ENCODE measurements at places on chromosomes 16 and 17. TPM values are rescaled to one million over a fixed set of nuclear protein-coding genes. Genes with fewer than 3 reads are reported as not detected.

GRCh38 chr17:41352597-41353366, 2.2 kb upstream of the KRT33A start:
- no peaks in the 10 kb centered on the region for H3K36me3 ChIP-seq
- H3K27me3 ChIP-seq: peaks cover 24% of the 10 kb centered on the region
- H3K27ac ChIP-seq: no peak overlapping the region
- DNase-seq: peak; percentile 4

DNA sequence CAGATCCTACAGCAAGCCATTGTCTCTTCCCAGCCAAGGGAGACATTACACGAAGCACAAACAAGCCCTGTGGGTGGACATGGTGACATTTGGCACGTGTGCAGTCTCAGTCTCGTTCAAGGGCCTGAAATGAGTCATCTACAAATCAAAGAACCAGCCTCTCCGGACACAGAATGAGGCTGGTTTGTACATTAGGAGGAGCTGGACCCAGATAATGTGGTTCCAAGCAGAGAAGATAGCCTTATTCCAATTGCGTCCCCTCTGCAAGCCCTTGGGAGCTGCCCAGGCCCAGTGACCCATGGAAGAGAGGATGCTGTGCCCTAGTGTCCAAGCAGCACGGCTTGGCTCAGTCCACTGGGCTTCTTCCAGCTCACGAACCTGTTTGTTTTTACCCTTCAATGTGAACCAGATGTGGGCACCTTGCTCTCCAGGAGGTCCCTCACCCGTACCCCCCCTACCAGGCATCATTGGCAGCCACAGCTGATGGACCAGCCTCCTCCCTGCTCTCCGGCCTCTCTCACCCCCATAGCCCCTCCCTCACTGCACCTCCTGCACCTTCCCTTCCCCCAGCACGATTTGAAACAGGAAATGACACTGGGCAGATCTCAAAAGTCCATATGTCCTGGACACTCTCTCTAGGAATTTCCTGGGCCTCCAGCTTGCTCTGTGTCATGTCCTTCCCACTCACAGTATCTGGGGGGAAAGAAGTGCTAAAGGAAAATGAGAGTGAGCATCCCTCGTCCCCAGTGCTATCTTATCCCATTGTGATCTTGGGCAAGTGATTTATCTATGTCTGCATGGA, 26.2 kb downstream of the KPNA2 start:
- H3K27ac ChIP-seq: no peak overlapping the region
- H3K27me3 ChIP-seq: no peaks in the 10 kb centered on the region
- H3K4me1 ChIP-seq: peaks cover 6% of the 10 kb centered on the region
- peak; percentile 29 for DNase-seq

- no peak overlapping the region for H3K4me3 ChIP-seq
- H3K27me3 ChIP-seq: no peaks in the 10 kb centered on the region
- H3K4me1 ChIP-seq: no peaks in the 10 kb centered on the region
- H3K27ac ChIP-seq: no peak overlapping the region
These were observed 30.9 kb downstream of the SALL1 start for GRCh38 chr16:51119973-51120729.

DNA sequence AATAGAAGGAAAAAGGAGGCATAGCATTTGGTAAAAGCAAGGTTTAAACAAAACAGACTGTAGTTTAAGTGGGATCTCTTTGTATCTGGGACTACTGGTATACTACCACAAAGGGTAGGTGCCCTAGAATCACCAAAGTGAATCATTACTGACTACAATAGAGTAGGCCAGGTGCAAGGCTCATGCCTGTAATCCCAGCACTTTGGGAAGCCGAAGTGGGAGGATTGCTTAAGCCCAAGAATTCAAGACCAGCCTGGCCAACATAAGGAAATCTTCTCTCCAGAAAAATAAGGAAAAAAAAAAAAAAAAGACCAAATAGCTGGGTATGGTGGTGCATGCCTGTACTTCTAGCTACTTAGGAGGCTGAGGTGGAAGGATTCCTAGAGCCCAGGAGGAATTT, 60.8 kb upstream of the CORO6 start:
- H3K27me3 ChIP-seq: no peaks in the 10 kb centered on the region
- no peak for DNase-seq
- no peaks in the 10 kb centered on the region for H3K4me1 ChIP-seq
- no peak overlapping the region for H3K27ac ChIP-seq
- H3K4me3 ChIP-seq: no peak overlapping the region

GRCh38 chr17:56465886-56466285, 127.6 kb upstream of the NOG start:
- H3K36me3 ChIP-seq: no peaks in the 10 kb centered on the region
- DNase-seq: no peak
- H3K4me3 ChIP-seq: no peak overlapping the region
- no peaks in the 10 kb centered on the region for H3K27me3 ChIP-seq

GRCh38 chr16:48503779-48504178, 106.2 kb downstream of the N4BP1 start:
- H3K4me3 ChIP-seq: no peak overlapping the region
- no peaks in the 10 kb centered on the region for H3K27me3 ChIP-seq
- H3K36me3 ChIP-seq: no peaks in the 10 kb centered on the region
- peaks cover 10% of the 10 kb centered on the region for H3K4me1 ChIP-seq
- no peak overlapping the region for H3K27ac ChIP-seq
- DNase-seq: no peak

DNA sequence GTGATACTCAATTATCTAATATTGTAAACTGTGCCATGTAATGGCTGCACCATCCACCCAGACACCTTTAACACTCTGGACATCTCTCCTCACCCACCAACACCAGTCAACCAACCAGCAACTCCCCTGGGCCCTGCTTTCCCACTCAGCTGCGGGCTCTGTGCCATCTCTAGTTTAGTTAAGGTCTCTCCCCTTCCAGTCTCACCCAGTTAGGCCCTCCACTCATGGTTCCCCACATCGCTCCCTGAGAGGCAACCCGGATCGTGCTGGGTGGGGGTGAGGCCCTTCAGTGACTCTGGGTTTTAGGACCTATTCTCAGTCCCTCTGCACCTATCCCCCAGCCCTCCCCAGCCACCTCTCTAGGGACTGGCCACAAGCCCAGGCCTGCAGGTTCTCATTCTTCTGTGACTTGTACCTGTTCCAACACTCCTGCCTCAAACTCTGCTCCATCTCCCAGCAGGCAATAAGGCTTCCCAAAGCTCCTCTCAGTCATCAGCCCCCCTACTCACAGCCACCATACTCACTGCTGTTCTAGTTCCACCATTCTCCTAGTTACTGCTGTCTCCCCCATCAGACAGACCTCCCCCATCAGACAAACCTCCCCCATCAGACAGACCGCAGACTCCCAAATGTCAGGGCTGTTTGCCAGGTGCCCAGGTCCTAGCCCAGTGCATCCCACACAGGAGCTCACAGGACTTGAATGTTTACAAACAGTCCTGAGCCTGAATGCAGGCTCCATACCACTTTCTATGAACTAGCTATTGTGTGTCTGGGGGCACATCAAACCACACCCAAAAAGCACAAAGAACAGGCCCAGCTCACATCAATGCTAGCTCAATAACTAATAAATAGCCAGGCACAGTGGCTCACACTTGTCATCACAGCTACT, 2.6 kb downstream of the TK2 start:
- H3K4me3 ChIP-seq: no peak overlapping the region
- H3K27me3 ChIP-seq: no peaks in the 10 kb centered on the region
- DNase-seq: no peak
- peaks cover 24% of the 10 kb centered on the region for H3K4me1 ChIP-seq

DNA sequence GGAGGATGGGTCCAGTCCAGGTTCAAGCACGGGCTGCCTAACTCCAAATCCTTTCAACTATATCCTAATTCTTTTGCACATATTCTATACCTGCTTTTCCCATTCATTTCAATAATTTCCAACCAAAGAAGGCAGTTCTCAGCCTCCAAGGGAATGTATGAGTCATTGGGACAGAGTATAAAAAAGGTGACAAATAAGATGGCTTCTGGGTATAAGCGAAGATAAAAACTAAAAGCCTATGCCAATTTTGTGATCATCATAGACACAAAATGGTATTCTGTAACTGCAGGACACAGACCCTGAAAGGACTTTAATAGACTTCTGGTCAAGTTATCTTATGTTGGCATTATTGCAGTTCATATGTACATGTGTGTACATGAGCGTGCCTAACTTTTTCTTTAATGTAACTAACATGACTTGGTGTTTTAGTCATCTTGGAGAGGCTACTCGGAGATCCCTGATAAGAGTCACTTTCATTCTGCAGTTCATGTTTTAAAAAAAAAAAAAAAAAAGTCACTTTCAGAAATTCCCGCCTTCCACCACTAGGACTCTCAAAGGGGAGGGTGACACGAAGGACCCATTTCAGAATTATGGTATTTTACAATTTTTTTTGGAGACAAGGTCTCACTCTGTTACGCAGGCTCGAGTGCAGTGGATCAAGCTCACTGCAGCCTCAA, 17.3 kb downstream of the COG1 start:
- no peak overlapping the region for H3K27ac ChIP-seq
- no peak overlapping the region for H3K4me3 ChIP-seq
- no peak for DNase-seq
- peaks cover 67% of the 10 kb centered on the region for H3K36me3 ChIP-seq

DNA sequence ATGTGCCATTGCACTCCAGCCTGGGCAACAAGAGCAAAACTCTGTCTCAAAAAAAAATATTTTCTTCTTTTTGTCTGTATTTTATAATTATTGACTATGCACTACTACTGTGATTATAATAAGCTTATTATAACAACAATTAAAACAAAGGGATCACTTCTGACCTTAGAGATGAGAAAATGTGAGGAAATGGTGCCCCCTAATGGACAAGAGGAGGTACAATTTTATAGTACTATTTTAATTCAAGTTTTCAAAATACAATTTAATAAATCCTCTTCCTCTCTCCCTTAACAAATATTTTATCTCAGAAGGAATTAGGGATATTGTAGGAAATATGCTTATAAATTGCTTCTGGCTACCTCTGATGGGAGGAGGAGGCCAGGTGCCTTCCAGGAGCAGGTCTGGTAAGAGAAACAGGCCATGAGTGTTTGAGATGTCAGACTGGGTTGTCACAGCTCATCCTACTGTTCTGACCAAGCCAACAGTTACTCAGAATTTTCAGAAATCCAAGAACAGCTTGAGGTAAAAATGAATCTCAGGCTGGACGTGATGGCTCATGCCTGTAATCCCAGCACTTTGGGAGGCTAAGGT, 14.0 kb downstream of the VPS53 start:
- no peaks in the 10 kb centered on the region for H3K4me1 ChIP-seq
- no peak overlapping the region for H3K27ac ChIP-seq
- H3K4me3 ChIP-seq: no peak overlapping the region
- peaks cover 28% of the 10 kb centered on the region for H3K36me3 ChIP-seq
- no peaks in the 10 kb centered on the region for H3K27me3 ChIP-seq

DNA sequence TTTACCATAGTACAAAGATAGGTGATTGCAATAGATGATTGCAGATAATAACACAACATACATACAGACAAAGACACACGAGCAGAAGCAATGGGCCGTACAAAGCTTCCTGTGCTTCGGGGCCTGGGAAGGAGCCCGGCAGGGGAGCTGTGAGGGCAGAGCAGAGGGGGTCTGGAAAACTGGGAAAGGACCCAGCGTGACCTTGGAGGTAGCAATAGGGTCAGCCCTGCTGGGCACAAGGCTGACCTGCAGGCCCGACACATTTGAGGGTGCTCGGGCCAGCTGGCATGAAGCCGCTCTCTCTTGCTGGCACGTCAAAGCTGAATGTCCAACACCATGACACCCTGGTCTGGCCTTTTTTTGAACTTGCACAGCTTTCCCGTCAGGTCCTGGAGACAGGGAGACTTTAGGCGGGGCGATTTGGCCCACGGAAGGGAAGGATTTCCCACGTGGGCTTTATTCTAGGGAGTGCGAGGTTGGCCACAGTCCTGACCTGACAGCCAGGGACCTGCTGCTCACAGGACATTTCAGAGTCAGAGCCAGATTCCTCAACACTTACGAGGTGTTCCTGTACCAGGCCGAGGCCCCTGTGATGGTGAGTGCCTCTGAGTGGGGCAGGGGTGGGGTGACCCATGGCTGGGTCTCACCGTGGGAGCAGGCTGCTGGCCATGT, 83.2 kb downstream of the NTN1 start:
- no peak overlapping the region for H3K4me3 ChIP-seq
- no peak for DNase-seq
- no peaks in the 10 kb centered on the region for H3K4me1 ChIP-seq
- H3K27me3 ChIP-seq: no peaks in the 10 kb centered on the region
- no peak overlapping the region for H3K27ac ChIP-seq
- no peaks in the 10 kb centered on the region for H3K36me3 ChIP-seq

DNA sequence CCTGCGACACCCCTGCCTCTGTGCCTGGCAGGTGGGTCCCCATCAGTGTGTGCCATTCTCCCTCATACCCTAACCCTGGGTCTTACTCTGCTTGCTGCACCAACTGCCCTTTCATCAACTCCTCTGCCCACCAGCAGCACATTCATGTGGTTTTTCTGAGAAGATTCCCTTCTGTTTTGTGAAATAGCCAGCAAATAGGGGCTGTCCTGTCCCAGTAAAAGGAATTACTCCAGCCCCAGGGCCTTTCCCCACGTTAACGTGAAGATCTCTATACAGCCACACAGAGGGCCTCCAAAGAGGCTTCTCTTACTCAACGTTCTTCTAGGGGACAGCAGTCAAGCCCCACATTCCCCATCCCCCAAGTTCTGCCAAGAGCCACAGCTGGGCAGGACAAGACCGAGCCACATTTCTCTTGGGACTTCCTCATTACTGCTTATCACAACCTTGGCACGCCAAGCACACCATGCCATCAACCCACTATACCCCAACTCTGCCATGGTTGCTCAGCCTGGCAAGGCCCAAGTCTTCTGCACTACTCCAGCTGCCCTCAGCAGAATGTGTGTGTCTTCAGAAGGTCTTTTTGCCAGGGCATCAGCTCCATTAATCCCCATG, 18.7 kb upstream of the CCL2 start:
- H3K4me1 ChIP-seq: no peaks in the 10 kb centered on the region
- H3K27ac ChIP-seq: no peak overlapping the region
- no peaks in the 10 kb centered on the region for H3K27me3 ChIP-seq
- H3K4me3 ChIP-seq: no peak overlapping the region
- no peaks in the 10 kb centered on the region for H3K36me3 ChIP-seq

MEOX1 gene
- not detected for total RNA-seq

FBXL16 gene
- 40.5 TPM for total RNA-seq

KIAA0513 gene
- total RNA-seq: 4.2 TPM

PDE6G gene
- total RNA-seq: not detected
